ENCODE measurements at places on chromosomes 2 and 18.

DNA sequence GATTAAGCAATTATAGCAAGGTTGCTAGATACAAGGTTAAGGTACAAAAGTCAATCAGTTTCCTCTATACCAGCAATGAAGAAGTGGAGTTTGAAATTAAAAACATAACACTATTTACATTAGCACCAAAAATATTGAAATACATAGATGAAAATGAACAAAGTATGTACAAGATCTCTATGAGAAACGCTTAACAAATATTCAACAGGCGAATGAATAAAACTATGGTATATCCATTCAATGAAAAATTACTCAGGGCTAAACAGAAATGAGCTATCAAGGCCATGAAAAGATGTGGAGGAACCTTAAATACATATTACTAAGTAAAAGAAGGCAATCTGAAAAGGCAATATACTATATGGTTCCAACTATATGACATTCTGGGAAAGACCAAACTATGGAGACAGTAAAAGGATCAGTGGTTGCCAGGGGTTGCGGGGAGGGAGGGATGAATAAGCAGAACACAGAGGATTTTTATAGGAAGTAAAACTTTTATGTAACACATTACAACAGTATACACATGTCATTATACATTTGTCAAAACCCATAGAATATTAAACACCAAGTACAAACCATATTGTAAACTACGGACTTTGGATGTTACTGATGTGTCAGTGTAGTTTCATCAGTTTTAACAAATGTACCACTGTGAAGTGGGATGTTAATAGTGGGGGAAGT lies 62.1 kb downstream of the RMDN2 start:
- no peak for DNase-seq

- DNase-seq, result no peak
Measured at GRCh38 chr2:181152701-181153100, 172.3 kb downstream of the UBE2E3 start.

DNA sequence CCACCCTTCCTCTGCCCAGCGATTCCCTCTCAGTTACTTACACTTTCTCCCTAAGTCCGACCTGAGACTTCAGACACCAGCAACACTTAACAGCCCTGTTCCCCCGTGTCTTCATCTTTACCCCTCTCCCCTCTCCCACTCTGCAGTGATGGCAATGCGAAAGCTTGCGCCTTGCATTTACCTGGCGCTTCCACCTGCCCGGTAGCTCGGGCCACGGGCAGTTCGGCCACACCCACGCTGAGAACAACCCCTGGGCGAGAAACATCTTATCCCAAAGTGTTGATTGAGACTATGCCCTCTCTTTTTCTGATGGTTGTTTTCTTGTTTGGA lies 558 bp downstream of the DNAJC10 start:
- DNase-seq, result no peak

DNA sequence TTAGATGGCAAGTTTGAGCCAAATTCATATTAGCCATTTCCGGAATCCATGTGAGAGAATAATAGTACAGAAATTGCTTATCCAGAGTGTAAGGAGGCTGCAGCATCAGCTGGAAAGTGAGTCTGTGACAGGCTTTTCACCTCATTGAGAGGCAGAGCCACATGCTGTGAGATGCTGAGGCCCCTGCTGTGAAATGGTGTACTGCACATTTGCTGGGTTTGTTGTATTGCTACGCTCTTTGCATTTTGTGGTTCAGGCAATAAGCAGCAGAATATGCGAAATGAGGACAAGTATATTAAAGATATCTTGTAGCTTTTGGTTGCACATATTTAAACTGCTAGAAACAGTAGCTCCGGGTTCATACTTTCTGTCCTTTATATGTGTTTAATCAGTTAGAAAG lies 37.0 kb downstream of the NABP1 start:
- no peak for DNase-seq
